CD8-positive, alpha-beta memory T cell (primary cell): ENCODE measurements at places on chromosomes 12 and 14.

- DNase-seq = no peak
- H3K36me3 ChIP-seq = no peaks in the 10 kb centered on the region
- H3K27me3 ChIP-seq = no peaks in the 10 kb centered on the region
- no peak overlapping the region for H3K27ac ChIP-seq
- no peak overlapping the region for H3K4me3 ChIP-seq
These were observed 90.4 kb upstream of the TMCC3 start for GRCh38 chr12:94740601-94741362.

- no peaks in the 10 kb centered on the region for H3K4me1 ChIP-seq
- no peaks in the 10 kb centered on the region for H3K27me3 ChIP-seq
- H3K36me3 ChIP-seq = no peaks in the 10 kb centered on the region
- H3K27ac ChIP-seq = no peak overlapping the region
These were observed 217.1 kb downstream of the BTG1 start for GRCh38 chr12:91928501-91928900.

GRCh38 chr12:122825773-122826724, 9.2 kb upstream of the HIP1R start:
- no peak overlapping the region for H3K27ac ChIP-seq
- no peaks in the 10 kb centered on the region for H3K36me3 ChIP-seq
- DNase-seq = no peak
- no peak overlapping the region for H3K4me3 ChIP-seq

- no peaks in the 10 kb centered on the region for H3K4me1 ChIP-seq
- H3K4me3 ChIP-seq = no peak overlapping the region
- no peaks in the 10 kb centered on the region for H3K36me3 ChIP-seq
- H3K27ac ChIP-seq = no peak overlapping the region
- H3K27me3 ChIP-seq = no peaks in the 10 kb centered on the region
- DNase-seq = no peak
These were observed 134.4 kb downstream of the GXYLT1 start for GRCh38 chr12:42010257-42010656.

DNA sequence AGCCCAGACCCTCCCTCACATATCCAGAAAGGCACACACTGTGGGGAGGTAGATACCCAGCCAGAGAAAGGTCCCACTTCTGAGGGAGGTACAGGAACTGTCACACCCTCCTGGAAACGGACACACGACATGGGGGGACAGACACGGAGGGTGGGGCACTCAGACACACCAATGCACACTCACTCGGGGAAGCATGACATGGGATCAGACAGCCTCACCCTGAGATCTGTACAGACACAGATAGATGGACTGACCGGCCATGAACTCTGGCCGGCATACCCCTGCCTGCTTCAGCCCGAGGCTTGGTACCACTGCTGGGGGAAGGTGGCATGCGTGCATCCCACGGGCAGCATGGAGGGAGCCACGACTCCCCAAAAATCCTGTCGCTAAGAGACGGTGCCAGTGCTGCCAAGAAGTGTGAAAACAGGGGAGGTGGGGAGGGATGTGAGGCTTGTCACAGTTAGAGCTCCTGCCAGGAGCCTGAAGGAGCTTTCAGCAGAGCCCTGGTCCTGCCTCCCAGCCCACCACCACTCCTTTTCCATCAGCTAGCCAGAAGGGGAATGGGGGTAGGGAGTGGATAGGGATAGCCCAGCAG, 571 bp downstream of the CPNE6 start:
- no peaks in the 10 kb centered on the region for H3K36me3 ChIP-seq
- no peak overlapping the region for H3K27ac ChIP-seq
- no peaks in the 10 kb centered on the region for H3K4me1 ChIP-seq
- no peaks in the 10 kb centered on the region for H3K27me3 ChIP-seq
- DNase-seq = no peak
